ENCODE measurements at places on chromosomes 12 and 14.
A peak's percentile ranks its signal among the peaks of the same experiment; 100 is the strongest.

GRCh38 chr14:85688006-85688405 lies 158.1 kb downstream of the FLRT2 start:
- no peak for DNase-seq

DNA sequence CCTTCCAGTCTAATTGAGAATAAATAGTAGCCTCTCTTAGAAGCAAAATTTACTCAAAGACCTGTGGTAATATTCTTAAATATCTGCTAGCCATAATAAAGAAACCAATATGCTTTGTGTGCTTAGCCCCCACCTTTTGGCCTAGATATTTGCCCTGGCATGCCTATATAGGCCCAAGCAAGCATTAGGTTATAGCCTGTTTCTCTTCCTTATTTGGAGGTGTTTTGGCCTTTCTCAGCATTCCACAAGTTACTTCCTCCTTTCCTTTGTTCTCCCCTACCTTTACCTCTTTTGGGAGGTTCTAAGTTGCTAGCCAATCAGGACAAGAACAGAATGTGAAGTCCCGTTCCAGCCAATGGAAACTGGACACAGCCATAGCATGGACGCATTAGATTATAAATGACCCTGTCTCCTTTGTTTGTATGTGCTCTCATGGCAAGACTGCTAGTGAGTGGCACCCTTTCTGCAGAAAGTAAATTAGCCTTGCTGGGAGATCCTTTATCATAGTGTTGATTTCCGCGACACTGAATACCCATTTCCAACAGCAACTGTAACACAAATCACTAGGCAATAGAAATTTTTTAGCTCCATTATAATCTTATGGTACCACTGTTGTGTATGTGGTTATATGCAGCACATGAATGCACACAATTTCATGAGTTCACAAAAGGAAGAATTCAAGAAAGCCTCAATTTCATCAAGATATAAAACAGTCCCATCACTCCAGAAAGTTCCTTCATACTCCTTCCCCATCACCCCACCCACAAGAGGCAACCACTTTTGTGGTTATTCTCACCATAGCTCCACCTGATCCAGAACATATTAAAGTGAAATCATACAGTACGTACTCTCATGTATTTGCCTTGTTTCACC lies 37.6 kb downstream of the CEP83 start:
- DNase-seq = no peak

DNA sequence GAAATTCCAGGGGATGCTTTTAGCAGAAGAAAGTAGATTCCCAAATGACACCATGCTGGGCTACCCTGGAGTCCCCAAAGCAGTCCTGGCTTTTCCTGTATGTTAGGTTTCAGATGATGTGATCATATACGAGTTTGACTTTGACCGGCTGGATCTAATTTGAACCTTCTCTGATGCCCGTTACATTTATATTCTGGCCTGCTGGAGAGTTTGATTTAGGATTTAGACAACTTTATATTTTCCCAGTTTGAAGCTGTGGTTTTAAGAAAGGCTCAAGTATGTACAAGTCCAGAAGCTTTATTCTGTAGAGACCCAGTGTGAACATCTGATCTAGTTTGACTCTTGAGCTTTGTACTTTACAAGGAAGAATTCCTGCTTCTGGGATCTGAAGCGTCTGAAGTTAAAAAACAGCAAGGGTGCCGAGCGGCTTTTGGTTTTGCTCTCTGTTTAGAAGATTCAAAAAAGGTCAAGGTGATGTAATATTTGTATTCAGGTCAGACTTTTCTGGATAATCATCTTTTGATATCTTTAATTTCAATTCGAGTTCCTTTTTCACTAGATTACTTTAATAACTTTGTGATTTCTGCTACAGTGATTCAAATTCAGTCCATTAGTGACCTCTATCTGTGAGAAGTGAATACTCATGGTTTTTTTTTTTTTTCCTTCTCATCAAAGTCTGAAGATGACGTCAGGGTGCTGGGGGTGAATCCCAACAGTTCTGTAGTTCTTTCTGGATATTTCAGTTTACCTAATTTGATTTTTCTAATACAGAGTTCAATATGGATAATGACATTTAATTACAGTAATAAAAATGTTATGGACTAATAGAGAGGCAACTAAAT lies 6.3 kb downstream of the FLRT2 start:
- peak; percentile 23 for DNase-seq

DNA sequence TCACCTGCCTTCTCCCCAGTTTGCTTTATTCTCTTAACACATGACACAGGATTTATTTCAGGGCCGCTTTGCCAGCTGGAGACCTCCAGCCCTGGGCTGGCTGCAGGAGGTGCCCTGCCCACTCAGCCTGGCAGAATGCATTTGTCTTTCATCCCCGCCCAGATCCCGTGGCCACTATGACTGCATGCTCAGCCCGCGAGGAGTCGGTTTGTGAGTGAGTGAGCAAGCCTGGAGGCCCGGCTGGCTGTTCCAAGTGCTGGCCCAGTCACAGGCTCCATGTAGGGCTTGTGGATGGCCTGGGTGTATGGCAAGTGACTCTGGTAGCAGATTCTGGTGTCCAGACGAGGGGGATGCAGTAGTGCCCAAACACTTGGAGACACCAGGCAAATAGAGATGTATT lies 2.1 kb downstream of the TDP1 start:
- DNase-seq = no peak

DNA sequence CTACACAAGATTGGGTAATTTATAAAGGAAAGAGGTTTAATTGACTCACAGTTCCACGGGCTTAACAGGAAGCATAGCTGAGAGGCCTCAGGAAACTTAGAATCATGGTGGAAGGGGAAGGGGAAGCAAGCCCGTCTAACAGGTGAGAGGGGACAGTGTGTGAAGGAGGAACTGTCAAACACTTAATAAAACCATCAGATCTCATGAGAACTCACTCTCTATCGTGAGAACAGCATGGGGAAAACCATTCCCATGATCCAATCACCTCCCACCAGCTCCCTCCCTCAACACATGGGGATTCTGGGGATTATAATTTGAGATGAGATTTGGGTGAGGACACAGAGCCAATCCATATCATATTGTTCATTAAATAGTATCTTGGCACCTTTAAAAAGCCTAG lies 56.1 kb downstream of the EPS8 start:
- DNase-seq = no peak

DNA sequence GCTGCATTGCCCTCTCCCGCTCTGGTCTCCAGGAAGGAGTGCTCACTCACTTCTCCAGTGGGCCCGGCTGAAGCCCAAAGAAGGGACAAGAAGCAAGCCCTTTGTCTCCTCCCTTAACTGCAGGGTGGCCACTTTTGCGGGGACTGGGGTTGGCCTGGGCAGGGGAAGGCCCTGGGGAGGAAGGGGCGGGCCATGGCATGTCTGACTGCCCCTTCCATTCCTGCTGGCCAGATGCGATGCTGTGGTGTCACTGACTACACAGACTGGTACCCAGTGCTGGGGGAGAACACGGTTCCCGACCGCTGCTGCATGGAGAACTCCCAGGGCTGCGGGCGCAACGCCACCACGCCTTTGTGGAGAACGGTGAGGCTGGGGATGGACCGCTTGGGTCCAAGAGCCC lies 203.8 kb downstream of the TSPAN9 start:
- no peak for DNase-seq

DNA sequence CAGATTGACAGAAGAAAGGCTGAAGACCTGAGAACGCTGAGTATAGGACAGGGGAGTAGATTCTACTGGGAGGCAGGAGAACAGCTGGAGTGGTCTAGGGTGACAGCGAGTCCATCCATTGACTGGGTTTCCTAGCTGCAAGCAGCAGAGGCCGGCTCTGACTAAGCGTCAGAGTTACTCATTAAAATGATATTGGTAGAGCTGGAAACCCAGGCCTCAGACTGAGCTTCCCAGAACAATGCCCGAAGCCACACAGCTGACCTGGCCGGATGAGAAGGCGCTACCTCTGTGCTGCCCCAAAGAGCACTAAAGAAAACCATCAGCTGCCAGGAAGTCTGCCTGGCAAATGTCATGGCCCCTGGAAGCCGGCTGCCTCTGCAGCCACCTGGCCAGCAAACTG lies 78.5 kb upstream of the FZD10 start:
- DNase-seq = no peak

- DNase-seq = no peak
Measured at GRCh38 chr14:89870316-89870715, 84.2 kb downstream of the EFCAB11 start.

GRCh38 chr14:90797451-90797850 lies 18.8 kb downstream of the TTC7B start:
- DNase-seq = no peak

DNA sequence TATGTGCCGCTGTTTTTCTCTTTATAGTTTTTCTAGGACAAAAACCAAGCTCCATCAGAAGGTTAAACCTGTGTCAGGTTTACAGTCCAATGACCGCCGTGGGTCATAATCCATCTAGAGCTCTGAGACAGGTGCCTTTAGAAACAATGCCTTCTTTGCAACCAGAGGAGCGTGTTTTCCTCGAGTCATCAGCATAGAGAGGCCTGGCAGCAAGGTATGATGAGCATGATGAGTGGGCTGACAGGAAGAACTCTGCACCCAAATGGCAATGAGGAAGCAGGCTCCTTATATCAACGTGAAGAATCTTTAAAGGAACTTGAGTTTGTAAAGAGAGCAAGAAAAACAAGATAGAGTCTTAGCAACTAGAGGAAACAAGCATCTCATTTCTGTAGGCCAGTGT lies 60.5 kb upstream of the NUDT4 start:
- no peak for DNase-seq

DNA sequence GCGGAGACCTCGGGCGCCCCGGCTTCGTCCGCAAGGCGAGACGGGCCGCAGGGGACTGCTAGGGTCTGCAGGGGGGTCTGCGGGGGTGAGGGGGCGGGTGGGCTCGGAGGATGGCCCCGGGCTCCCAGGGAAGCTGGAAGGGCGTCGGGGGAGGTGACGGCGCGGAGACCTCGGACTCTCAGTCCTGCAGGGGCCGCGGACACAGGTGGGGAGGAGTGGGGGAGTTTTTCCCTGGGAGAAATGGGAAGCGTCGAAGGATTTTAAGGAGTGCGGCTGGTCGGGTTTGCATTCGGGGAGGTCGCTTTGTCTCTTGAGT lies 25.9 kb downstream of the ZBTB42 start:
- peak; percentile 44 for DNase-seq

DNA sequence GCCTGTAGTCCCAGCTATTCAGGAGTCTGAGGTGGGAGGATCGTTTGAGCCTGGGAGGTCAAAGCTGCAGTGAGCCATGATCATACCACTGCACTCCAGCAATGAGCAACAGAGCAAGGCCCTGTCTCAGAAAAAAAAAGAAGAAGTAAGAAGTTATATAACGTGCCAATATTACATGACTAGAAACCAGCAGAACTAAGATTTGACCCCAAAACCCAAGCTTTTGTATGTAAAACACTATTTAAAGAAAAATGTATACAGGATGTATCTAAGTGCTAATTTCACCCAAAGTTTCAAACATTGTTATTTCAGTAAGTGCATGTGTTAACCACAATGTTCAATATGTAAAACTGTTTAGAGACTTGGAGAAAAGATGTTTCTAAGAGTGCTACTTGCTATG lies 94.7 kb downstream of the SLC5A8 start:
- no peak for DNase-seq

GRCh38 chr12:95851606-95852005 lies 7.1 kb upstream of the SNRPF start:
- no peak for DNase-seq

- DNase-seq = no peak
Measured at GRCh38 chr12:25249931-25250738, 594 bp downstream of the KRAS start.

- no peak for DNase-seq
Measured at GRCh38 chr12:54932691-54933090, 51.9 kb downstream of the TESPA1 start.

- no peak for DNase-seq
Measured at GRCh38 chr14:84003346-84003745, 1526.6 kb upstream of the FLRT2 start.

DNA sequence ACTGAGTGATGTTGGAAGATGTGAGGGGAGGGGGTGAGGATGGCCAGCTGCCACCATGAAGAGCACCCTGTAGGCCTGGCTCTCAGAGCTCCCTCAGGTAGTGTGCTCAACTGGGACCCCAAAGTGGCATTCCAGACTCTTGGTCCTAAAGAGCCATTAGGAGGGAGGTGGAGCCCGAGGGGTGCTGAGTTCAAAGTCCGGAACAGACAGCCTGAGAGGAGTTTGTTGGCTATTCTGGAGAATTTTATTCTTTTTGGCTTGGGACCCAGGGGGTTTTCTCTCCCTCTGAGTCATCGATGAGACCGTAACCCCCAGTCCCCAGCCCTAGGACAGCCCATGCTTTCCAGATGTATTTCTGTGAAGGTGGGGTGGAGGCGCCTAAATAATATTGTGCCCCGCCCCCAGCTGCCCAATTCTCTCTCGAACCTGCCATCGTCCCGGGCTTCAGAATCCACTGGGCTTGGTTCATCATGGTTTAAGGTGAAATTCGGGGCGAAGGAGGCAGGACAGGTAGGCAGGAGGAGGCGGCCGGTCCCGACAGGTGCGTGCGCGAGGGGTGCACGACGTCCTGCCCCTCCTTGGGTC lies 690 bp upstream of the RBP5 start:
- DNase-seq = no peak

DNA sequence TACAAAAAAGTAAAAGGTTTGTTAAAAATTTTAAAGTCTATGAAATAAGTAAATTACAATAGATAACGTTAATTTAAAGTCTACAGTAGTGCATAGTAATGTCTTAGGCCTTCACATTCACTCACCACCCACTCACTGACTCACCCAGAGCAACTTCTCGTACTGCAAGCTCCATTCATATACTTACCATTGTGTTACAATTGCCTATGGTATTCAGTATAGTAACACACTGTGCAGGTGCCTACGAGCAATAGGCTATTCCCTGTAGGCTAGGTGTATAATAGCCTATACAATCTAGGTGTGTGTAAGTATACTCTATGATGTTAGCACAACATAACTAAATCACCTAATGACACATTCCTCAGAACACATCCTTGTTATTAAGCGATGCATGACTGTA lies 435.3 kb upstream of the TMTC1 start:
- no peak for DNase-seq

- no peak for DNase-seq
Measured at GRCh38 chr12:23169696-23170013, 544.7 kb downstream of the ETNK1 start.

- no peak for DNase-seq
Measured at GRCh38 chr14:106811162-106811561, 1284.8 kb downstream of the TMEM121 start.

- DNase-seq = no peak
Measured at GRCh38 chr14:52457411-52457810, 94.9 kb downstream of the TXNDC16 start.

- no peak for DNase-seq
Measured at GRCh38 chr12:68462803-68463202, 130.6 kb upstream of the MDM1 start.

GRCh38 chr12:5910790-5911548 lies 34.1 kb downstream of the ANO2 start:
- no peak for DNase-seq

DNA sequence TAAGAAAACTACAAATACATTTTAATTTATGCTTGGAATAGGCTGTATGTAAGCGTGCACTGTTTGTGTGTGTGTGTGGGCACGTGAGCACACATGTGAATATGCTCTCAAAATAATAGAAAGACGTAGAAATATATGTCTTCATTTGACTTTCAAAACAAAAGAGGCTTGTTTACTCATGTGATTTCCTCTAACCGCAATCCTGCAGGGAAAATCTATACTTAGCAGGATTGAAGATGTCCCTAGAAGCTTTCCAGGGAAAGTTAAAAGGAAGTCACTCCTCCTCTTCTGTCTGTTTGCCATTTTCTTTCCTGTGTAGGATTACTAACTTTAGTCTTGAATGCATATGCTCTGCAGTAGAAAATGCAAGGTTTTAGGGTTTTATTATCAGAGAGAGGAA lies 404.7 kb downstream of the MDGA2 start:
- DNase-seq = no peak

GRCh38 chr14:57845802-57846531 lies 19.9 kb downstream of the SLC35F4 start:
- DNase-seq = no peak

GRCh38 chr14:71050227-71050823 lies 143.1 kb downstream of the PCNX1 start:
- DNase-seq = peak; percentile 44

All from HTR-8/SVneo (cell line).